Mesothelial cell of epicardium (in vitro differentiated cells): ENCODE measurements at places on chromosomes 5 and 9.

DNA sequence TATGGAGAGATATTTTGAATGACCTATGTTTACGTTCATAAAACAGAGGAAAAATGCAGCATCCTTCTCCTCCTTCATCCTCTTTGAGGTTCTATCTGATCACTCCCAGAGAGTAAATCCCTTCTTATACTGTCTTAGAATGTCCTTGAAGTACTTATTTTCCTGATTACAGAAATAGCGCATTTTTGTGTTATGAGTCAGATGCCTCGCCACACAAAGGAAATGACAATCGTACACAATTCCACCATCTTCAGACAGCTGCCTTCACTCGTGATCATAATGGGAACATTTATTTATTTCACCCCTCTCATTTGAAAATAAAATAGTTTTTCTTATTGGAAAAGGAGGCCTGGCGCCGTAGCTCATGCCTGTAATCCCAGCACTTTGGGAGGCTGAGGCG, 2.4 kb upstream of the GLT6D1 start:
- no peak overlapping the region for H3K27ac ChIP-seq
- peaks cover 2% of the 10 kb centered on the region for H3K36me3 ChIP-seq
- no peak for DNase-seq
- no peaks in the 10 kb centered on the region for H3K4me1 ChIP-seq

- DNase-seq = no peak
- no peak overlapping the region for H3K27ac ChIP-seq
- H3K4me3 ChIP-seq = no peak overlapping the region
- peaks cover 29% of the 10 kb centered on the region for H3K27me3 ChIP-seq
- H3K36me3 ChIP-seq = no peaks in the 10 kb centered on the region
- H3K4me1 ChIP-seq = peaks cover 38% of the 10 kb centered on the region
These were observed 3.0 kb upstream of the HRCT1 start for GRCh38 chr9:35903049-35903448.

DNA sequence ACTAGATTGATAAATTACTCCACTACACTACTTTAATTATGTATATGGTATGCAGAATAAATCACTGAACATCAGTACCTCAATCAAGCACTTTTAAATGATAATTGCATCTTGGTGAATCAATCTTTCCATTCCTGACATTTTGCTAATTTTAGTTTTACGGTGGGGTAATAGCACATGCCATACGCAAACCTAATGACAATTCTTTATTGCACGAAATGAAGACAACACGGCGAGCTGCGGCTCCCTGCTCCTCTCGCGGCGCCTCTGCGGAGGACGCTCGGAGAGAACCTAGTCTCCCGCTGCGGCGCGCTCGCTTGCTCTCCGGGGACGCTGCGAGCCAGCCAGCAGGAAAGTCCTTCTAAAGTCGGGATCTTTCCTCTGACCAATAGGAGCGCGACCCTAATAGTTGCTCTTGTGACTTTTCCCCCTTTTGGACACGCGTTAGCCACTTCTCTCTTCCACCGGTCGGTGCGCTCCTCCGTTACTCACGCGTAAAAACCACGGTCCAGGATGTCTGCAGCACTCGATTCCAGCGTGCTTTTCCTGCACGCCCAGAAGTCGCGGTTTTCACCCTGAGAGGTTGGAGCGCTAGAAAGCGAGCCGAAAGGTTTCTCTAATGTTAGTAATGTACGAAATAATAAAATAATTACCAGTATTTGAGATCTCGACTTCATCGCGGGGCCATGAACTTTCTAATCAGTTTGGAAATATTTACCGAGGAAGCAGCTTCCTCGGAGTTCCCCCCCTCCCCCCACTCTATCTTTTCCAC, 1.0 kb upstream of the MEF2C start:
- H3K4me1 ChIP-seq = peaks cover 25% of the 10 kb centered on the region
- H3K27ac ChIP-seq = peak overlapping the region; percentile 64
- peak overlapping the region; percentile 80 for H3K4me3 ChIP-seq
- DNase-seq = peak; percentile 29
- H3K36me3 ChIP-seq = no peaks in the 10 kb centered on the region

- no peak overlapping the region for H3K27ac ChIP-seq
- no peak overlapping the region for H3K4me3 ChIP-seq
- no peaks in the 10 kb centered on the region for H3K36me3 ChIP-seq
These were observed 97.8 kb downstream of the SNX18 start for GRCh38 chr5:54615381-54615780.

GRCh38 chr5:130706696-130707095, 458.4 kb downstream of the HINT1 start:
- H3K4me3 ChIP-seq = no peak overlapping the region
- no peak overlapping the region for H3K27ac ChIP-seq
- H3K36me3 ChIP-seq = no peaks in the 10 kb centered on the region
